A549 treated with DMSO at 1 μM for 4 hours (cell line): ENCODE measurements at places on chromosomes 4 and X. TPM values are rescaled to one million over a fixed set of nuclear protein-coding genes. Genes with fewer than 3 reads are reported as not detected.

Gene OSTC
- 90.3 to 108 TPM (median 102 TPM) in 5 replicates for total RNA-seq

Gene PLP1
- total RNA-seq: not detected in 5 replicates

Gene FATE1
- not detected in 5 replicates for total RNA-seq

Gene FGA
- 6.0 to 9.4 TPM (median 8.1 TPM) in 5 replicates for total RNA-seq

Gene ZXDA
- total RNA-seq: 1.3 to 2.0 TPM (median 1.7 TPM) in 5 replicates

Gene NHS
- total RNA-seq: 5.7 to 8.1 TPM (median 7.1 TPM) in 5 replicates

Gene ZCCHC18
- 0.07 to 0.87 TPM (median 0.24 TPM) in 4 of 5 replicates, not detected in the other for total RNA-seq

Gene MBNL3
- total RNA-seq: not detected in 5 replicates

Gene S100P
- total RNA-seq: 21.3 to 67.3 TPM (median 61.9 TPM) in 5 replicates
